Chondrocyte (in vitro differentiated cells): ENCODE measurements at places on chromosomes 13 and 19. TPM values are rescaled to one million over a fixed set of nuclear protein-coding genes. Genes with fewer than 3 reads are reported as not detected.

TSHZ3 gene
- 15.3 to 23.3 TPM (median 17.0 TPM) in 3 replicates for total RNA-seq

DNA sequence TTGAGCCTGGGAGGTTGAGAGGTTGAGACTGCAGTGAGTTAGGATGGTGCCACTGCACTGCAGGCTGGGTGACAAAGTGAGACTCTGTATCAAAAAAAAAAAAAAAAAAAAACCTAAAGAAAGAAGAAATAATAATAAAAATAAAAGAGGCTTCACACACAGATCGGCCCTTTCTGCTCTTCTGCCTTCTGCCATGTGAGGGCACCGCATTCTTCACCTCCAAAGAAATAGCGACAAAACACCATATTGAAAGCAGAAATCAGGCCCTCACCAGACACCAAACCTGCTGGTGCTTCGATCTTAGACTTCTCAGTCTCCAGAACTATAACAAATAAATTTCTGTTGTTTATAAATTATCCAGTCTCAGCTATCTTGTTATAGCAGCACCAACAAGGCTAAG is 3.0 kb downstream of the ZNF649 start:
- DNase-seq = no peak

PSG5 gene
- not detected in 3 replicates for total RNA-seq

GRCh38 chr19:58326501-58326913 is 287 bp upstream of the ZSCAN22 start:
- no peak for DNase-seq

GRCh38 chr19:41320185-41320518 is 10.2 kb downstream of the CCDC97 start:
- DNase-seq = no peak

KIR2DL1 gene
- not detected in 3 replicates for total RNA-seq

- DNase-seq = no peak
These were observed 15.1 kb upstream of the N4BP2L2 start for GRCh38 chr13:32553720-32554119.

DNA sequence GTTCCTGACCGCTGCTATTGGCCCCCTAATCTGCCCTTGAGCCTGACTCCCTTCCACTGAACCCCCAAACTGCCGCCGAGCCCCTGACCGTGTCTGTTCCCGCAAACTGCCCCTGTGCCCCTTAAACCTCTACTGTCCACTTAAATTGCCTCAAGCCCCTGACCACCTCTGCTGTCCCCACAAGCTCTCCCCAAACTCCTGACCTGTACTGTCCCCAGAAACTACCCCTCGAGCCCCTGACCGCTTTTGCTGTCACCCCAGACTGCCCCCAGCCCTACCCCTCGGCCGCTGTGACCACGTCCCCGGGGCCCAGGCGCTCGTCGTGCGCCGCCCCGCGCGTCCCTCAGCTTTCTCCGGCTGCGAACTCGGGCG is 382 bp downstream of the ZNF77 start:
- no peak for DNase-seq

ZNF562 gene
- total RNA-seq = 9.3 to 14.4 TPM (median 10.7 TPM) in 3 replicates
